ENCODE measurements at places on chromosomes 11 and 22. TPM values are rescaled to one million over a fixed set of nuclear protein-coding genes. Genes with fewer than 3 reads are reported as not detected.
A peak's percentile ranks its signal among the peaks of the same experiment; 100 is the strongest.

The RFPL3 gene
- total RNA-seq: not detected

DNA sequence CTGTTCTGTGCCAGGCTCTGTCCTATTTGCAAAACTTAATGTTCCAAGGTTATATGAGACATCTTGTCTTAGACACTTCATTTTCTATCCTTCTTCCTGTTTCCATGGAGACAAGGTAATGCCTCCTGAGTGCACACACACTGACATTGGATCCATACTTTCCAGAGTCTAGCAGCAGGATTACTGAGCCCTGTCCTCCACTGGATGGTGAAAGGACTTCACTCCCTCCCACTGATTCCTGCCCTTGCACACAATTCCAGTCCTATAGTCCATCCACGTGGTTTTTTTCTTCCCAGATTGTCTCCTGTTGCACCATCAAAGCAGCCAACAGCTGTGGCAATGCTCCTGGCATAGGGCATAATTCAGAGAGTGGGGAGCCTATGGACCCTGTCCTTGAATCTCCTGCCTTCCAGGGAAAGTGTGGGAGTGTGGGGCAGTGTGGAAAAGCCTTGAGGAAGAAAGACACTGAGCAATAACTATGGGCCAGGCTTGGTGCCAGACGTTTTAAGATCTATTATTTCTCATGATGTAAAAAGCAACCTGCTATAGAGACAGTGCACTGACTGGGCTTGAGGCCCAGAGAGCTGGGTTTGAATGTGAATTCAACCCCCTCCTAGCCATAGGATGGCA, 31.3 kb downstream of the SERPINH1 start:
- no peak for DNase-seq
- H3K4me3 ChIP-seq: no peak overlapping the region
- no peaks in the 10 kb centered on the region for H3K4me1 ChIP-seq
- no peaks in the 10 kb centered on the region for H3K27me3 ChIP-seq
- H3K36me3 ChIP-seq: no peaks in the 10 kb centered on the region

DNA sequence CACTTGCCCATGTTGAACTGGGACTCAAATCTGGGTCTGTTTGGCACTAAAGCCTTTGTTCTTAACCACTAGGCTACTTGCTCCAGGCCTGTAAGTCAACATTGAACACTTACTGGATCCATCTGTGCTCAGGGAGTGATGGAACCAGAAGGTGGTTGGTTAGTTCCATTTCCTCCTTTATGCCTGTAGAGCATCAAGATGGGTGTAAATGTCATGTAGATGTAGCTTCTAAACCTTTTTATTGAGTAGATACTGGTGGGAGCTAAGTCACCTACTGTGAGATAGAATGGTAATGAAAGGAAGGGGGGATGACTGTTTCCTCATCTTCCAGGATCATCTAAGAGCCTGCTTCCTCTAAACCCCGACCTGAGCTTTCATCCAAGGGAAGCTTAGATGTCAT, 38.6 kb upstream of the ALKBH3 start:
- H3K27ac ChIP-seq: no peak overlapping the region
- DNase-seq: no peak
- no peaks in the 10 kb centered on the region for H3K27me3 ChIP-seq
- H3K4me1 ChIP-seq: no peaks in the 10 kb centered on the region

DNA sequence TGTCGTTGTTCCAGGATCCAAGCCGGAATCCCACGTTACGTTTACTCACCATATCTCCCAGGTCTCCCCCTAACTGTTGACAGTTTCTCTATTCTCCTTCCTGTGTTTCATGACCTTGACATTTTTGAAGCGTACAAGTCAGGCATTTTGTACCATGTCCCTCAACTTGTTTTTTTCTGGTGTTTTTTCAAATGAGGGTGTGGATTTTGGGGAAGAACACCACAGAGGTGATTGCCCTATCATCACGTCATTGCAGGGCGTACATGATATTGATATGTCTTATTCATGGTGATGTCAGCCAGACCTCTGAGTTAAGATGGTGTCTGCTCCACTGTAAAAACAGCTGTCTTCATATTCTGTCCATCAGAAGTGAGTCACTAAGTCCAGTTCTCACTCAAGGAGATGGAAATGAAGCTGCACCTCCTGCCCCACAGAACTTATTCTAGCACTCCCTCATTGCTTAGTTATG, 28.3 kb upstream of the SOX10 start:
- no peaks in the 10 kb centered on the region for H3K36me3 ChIP-seq
- no peak for DNase-seq
- H3K27ac ChIP-seq: no peak overlapping the region
- H3K4me3 ChIP-seq: no peak overlapping the region
- H3K27me3 ChIP-seq: no peaks in the 10 kb centered on the region

The ALDH3B1 gene
- total RNA-seq: not detected

- no peak for DNase-seq
- H3K4me3 ChIP-seq: no peak overlapping the region
- H3K36me3 ChIP-seq: no peaks in the 10 kb centered on the region
- H3K27ac ChIP-seq: no peak overlapping the region
Observed at GRCh38 chr11:9073466-9074225, 17.8 kb downstream of the SCUBE2 start.

GRCh38 chr11:134376150-134376921, 35.7 kb downstream of the B3GAT1 start:
- no peak overlapping the region for H3K27ac ChIP-seq
- H3K4me3 ChIP-seq: no peak overlapping the region
- H3K27me3 ChIP-seq: no peaks in the 10 kb centered on the region

DNA sequence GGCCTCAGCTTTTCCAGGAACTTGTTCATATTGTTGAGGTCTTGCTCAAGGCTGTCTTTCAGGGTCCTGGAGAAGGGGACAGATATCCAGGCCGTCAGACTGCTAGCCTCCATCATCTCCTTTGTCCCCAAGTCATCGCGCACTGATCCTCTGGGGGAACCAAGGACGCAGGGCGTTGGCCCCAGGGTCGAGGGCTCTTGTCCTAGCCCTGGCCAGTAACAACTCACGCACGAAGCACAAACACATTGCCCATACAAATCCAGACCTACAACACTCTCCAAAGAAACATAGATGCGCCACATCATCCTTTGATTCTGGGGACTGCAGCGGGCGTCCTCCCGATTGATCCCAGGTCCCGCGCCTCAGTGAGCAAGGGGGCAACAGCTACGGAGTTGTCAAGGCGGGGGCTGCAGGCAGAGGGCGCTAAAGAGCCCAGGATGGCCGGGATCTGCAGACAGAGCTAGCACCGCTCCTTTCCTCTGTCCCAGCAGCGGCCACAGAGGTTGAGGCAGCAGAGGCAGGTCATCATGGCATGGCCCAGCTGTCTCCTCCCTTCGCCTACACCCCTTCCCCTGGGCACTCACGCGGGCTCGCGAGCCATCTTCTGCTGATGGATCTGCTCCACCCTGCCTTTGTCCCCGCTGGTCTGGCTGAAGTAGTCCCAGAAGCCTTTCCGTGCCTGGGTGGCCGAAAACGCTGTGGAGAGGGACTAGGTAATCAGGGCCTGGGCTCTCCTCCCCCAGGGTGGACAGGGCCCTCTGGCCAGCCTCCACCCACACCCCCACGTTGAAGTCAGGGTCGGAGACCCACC, 472 bp downstream of the APOA5 start:
- no peak overlapping the region for H3K27ac ChIP-seq
- peaks cover 5% of the 10 kb centered on the region for H3K36me3 ChIP-seq
- H3K4me3 ChIP-seq: peak overlapping the region; percentile 13
- no peaks in the 10 kb centered on the region for H3K27me3 ChIP-seq
